MM.1S (cell line): ENCODE measurements at places on chromosomes 2 and 18.

DNA sequence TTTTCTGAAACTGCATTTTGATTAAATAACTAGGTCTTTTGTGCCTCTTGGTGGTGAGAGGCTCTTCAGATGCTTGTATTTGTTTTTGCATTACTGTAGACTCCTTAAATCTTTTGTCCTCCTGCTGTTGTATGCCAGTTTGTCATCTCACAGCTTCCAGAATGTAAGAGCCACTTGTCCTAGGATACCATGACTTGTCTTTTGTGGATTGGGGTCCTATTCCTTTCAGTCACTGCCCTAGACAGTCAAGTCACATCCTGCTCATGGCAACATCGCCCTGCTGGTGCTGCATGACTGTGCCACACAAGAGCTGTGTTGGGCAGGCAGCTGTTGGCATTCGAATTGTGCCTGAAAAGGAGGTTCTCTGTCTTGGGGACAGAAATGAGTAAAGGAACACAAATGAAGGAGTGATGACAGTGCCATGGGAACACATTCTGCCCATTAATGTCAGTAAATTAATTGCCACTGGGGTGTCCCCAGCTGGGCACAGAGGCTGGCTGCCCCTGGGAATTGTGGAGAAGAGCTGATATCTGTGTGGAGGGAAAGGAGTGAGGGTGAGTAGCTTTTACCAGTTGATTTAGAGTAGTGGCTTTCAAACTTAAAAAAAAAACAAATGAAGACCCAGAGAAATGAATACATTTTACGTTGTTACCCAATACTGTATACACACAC is 140.3 kb downstream of the ARL6IP6 start:
- no peak for DNase-seq

GRCh38 chr18:24068945-24069693 is 54.6 kb downstream of the TTC39C start:
- DNase-seq, result no peak

DNA sequence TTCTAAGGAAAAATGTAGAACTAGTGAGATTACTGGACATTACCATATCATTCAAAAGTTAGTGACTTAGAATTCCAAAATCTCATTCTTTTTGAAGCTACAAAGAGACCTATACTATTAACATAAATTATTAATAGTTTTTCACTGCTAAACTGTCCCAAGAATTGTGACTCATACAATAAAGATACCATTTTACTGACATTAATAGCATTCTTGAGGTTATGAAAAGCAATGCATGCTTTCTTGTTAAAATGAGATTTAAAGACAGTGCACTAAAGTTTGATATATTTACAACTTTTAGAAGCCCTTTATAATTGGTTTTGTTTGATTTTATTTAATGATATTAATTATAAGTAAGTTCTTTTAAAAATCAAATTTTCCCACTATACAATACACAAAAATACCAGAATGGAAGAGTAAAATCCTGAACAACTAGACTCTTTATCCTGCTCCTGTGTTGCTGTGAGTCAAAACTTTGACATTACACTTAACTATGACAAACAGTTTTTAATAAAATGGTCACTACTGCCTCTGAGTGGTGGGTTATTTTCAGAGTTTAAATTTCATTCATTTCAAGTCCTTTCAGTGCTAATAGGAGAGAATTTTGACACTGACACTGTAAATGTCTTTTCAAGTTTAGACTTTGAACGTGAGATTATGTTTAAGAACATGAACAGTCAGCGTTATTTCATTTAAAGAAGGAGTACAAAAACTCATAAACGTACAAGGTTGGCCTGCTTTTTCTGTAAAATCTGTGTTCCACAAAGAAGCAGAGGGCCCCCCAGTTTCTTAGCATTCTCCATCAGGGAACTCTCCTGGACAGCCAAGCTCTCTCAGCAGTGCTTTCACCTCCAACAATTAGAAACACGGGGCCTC is 54.5 kb downstream of the FAM124B start:
- no peak for DNase-seq

DNA sequence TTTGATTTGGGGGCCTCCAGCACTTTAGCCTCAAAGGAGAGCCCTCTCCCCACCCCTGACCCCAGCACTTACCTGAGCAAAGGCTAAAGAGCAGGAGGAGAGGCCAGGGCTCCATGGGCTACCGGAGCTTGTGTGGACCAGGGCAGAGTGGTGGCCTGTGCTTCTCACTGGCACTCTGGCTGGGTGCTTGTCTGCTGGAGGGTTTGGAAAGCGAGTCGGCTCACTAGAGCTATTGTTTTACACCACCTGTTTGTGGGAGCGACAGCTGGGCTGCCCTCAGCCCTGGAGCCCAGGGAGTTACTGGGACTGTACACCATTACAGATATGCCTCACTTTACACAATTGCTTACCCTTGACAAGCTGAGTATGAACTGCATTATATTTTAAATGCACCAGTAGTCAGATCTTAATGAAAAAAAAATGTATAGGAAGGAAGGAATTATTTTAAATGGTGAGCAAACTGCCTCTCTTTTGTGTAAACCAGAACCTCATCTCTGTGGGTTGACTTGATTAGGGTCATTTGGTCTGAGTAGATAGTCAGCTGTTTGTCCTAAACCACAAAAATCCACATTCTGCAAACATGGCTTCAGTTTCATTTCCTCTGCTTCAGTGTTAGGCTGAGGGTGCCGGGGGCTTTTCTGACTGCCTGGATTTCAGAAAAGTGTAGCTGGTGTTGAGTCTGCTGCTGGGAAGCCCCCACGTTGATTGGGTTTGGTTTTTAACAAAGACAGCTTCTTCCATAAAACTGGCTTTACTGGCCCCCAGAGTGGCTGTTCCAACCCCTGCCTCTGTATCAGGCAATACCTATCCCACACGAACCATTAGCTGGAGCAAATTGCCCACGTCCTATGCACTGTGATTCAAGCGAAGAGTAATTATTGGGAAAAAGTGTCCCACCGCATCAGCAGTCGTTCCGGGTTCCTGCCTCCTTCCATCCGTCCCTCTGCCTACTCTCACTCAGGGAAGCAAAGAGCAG is at the start of gene CHRNA1:
CHRNA1 (minus strand) TSS at position 193 of the 976 bp plus-strand sequence; CDS start at position 115, 78 bp downstream.
- peak; percentile 74 for DNase-seq

DNA sequence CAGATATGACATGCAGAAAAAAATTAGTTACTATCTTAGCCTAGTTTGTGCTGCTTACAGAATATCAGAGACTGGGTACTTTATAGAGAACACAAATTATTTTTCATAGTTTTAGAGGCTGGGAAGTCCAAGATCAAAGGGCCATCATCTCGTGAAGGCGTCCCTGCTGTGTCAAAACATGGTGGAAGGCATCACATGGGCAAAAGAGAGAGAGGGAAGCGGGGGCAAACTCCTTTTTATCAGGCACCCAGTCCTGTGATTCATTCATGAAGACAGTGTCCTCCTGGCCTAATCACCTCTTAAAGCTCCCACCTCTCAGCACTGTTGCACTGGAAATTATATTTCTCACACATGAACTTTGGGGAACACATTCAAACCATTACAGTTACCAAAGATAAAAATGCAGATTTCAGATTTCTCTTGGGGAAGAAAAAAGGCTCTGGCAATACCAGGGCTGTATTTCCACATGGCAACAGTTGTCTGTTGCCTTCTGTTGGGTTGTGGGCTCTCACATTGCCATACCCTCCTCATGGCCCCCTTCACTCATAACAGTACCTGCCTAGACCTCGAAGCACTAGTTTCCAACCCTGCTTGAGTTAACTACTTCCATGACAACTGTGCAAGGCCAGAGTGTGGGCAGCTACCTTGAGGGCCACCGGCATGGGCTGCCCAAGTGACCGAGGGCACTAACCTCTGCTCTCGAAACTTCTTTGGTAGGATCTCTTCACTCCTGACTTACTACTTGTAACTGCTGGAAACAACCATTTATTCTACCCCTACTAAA is 2.7 kb upstream of the ACTR3 start:
- DNase-seq, result peak; percentile 21

DNA sequence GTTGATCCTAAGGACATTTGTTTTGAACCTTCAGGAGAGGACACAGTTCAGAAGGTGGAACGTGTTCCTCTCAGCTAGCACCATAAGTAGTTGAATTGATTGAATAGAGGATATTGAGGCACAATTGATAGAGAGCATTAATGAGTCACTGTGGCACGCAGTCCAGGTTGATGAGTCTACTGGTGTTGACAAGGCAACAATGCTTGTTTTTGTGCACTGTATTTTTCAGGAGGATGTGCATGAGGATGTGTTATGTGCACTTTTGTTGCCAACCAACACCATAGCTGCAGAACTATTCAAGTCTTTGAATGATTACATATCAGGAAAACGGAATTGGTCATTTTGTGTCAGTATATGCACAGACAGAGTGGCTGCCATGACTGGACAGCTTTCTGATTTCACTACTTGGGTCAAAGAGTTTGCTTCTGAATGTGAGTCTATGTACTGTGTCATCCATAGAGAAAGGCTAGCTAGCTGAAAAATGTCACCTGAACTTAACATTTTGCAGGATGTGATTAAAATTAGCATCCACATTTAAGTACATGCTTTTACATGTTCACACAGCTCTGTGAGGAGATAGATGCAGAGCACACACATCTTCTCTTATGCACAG is 140.1 kb upstream of the B3GNT2 start:
- no peak for DNase-seq

- no peak for DNase-seq
Observed at GRCh38 chr18:11468617-11469016, 140.8 kb upstream of the SLC35G4 start.

DNA sequence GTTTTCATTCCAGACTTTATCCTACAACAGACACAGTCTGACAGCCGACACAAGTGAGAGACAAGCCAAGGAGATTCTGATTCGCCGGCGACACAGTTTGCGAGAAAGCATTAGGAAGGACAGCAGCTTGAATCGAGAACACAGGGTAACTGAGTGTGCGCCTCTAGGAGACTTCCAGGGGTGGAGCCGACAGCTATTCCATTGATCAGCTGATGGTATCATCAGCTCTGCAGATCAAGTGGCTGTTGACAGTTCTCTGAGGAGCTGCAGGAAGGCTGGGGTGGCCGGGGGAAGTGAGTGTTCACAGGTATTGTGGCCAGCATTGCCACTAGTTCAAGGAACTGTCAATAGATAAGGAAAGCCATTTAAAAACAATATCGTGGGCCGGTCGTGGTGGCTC is 57.3 kb upstream of the TMEM182 start:
- no peak for DNase-seq

GRCh38 chr2:176003958-176004357 is 1.9 kb upstream of the LNPK start:
- no peak for DNase-seq

GRCh38 chr2:208990716-208991115 is 433.1 kb upstream of the MAP2 start:
- DNase-seq, result no peak

- no peak for DNase-seq
Observed at GRCh38 chr18:1784113-1784512, 787.2 kb downstream of the METTL4 start.

GRCh38 chr2:120132190-120132589 is 91.0 kb downstream of the TMEM185B start:
- DNase-seq, result no peak

DNA sequence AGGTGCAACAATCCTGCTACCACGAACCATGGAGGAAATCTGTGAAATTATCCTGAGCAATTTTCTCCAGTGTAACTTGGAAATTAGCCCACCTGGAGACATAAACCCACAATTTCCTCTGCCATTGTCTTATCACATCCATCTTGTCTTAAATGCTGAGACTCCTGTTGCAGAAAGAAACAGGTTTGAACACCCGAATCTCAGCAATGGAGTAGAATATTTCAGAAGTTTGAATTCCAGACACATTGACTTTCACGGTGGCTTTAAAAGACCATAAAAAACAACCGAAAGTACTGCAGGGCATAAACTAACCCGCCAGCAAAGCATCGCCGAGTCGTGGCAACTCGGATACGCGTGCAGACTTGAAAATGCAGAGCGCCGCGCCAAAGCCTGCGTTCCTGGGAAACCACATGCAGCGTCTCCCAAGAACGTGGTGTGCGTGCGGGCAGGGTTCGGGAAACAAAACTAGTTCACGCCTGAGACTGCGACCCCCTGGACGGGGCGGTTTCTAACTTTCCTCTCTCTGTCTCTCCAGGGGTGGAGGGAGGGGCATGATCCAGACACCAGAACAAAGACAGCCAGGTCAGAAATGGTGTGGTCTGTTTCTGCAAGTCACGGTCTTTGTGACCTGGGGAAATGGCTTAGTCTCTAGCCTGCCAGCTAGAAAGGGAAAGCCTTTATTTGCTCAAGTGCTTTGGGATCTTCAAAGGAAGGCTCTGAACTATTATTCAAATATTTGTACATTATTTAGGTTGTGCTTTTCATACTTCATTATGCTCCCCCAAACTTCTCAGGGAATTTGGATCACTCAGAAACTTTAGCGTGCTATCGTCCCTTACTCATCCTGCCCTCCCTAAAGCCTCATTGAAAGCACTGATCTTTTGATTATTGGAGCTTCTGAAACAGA is 26.9 kb upstream of the KCTD1 start:
- DNase-seq, result peak; percentile 65

GRCh38 chr18:43009674-43010073 is 105.8 kb downstream of the RIT2 start:
- DNase-seq, result no peak

GRCh38 chr2:45024097-45024496 is 14.8 kb upstream of the SIX2 start:
- no peak for DNase-seq

GRCh38 chr2:205586626-205587025 is 95.7 kb upstream of the NRP2 start:
- DNase-seq, result no peak

- no peak for DNase-seq
Observed at GRCh38 chr18:75782826-75783225, 355.3 kb upstream of the SMIM21 start.
